Activated CD8-positive, alpha-beta memory T cell treated with anti-CD3 and anti-CD28 coated beads, Interleukin-2, amount 10 ng/mL, durations not matched to agents 7 days and 5 days (primary cell): ENCODE measurements at places on chromosomes 3 and 15.

DNA sequence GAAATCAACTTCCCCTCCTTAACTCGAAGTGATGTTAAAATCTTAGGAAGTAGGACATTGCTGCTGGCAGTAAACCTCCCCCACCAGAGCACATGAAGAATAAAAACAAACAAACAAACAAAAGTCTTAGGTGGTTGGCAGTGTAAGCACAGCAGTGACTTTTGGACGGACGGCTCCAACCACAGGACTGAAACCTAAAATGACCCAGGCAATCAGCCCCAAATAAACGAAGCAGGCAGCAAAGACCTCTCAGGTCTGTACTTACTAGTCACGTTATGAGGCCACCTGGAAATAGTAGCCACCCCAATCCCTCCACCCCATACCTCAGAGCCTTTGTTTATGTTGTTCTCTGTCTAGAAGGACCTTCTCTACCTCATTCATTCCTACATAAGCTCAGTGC, 33.5 kb upstream of the HES1 start:
- no peak for DNase-seq

DNA sequence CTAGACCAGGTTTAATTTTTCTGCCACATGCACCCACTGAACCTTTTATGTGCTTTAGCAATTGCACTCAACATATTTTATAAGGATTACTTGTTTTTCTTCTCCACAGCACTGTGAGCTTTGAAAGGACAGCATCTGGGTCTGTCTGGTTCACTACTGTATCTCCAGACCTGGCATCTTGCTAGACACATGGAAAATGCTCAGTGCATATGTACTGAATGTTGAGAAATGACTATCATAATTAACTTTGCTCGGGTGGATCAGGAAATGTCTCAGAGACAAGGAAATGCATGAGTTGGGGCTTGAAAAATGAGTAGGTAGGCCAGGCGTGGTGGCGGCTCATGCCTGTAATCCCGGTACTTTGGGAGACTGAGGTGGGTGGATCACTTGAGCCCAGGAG, 40.2 kb downstream of the DOCK3 start:
- no peak for DNase-seq

DNA sequence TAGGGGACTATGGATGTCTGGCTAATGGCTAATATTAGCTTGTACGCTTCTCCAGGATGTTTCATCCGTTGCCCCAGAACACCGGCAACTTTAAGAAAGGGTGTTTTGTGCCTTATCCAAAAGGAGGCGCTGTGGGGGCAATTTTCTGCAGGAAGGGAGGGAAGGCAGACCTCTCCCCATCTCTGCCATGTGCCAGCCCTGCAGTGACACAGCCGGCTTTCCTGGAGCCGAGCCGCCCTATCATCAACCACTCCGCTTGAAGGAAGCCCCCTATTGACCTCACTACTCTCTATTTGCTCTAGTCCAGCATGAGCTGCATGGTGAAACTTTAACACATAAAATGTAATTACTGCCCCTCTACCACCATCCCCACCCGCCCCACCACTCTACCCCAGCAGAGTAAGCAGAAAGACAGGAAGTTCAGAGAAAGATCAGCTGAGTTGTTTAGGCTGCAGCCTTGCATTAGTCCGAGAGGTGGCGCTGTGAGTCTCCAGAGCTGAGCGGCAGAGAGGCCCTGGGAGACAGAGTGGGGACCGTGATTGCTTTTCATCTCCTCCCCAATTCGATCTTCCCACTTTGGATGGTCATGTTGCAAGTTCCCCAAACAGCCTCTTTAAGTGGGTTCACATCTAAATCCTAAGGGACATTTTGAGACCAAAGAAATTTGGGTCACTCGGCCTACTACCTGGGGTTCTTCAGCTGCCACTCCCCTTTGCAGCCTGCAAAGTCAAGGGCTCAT, 24.5 kb upstream of the RAD18 start:
- DNase-seq, result peak; percentile 74

GRCh38 chr3:9781978-9782603, 10.2 kb downstream of the TADA3 start:
- DNase-seq, result no peak

GRCh38 chr3:141276398-141276797, 44.8 kb downstream of the PXYLP1 start:
- no peak for DNase-seq

GRCh38 chr3:144010371-144010770, 38.7 kb downstream of the DIPK2A start:
- no peak for DNase-seq

- no peak for DNase-seq
Observed at GRCh38 chr3:119894195-119894594, 112.3 kb downstream of the NR1I2 start.

- no peak for DNase-seq
Observed at GRCh38 chr3:29506502-29506901, 225.6 kb downstream of the RBMS3 start.

GRCh38 chr15:56568466-56569167, 103.7 kb upstream of the MNS1 start:
- DNase-seq, result no peak

- DNase-seq, result no peak
Observed at GRCh38 chr3:141795276-141795675, 32.1 kb downstream of the GRK7 start.

DNA sequence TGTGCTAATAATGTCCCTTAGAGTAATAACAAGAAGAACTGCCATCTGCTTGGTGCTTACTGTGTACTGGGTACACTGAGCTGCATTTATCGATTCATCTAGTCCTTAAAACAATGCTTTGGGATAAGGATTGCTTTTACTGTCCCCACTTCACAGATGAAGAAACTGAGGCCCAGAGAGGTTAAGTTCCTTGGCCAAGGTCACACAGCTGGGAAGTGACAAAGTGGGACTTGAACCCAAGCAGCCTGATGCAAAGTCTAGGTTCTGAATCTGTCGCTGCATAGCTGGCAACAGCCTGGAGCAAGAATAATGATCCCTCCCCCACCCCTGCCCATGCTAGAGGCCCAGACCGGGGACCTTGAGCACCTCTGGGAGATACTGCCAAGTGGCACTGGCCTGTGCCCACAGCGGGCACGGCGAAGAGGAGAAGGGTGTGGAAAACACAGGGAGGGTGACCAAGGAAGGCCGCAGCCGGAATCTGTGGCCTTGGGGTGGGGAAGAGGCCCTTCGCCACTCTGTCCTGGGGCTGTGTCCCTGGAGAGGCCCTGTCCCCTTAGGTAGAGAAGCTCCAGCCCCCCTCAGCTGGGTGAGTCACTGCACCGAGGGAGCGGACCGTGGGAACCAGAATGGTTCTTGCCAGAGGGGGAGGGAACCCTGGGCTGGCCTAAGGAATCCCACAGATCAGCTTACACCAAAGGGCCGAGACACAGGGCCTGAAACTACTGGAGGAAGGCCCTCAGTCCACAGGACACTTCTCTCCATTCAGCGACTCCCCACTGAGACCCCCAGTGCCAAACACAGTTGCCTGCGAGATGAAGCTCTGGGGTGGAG, 3.5 kb downstream of the PLXND1 start:
- no peak for DNase-seq

DNA sequence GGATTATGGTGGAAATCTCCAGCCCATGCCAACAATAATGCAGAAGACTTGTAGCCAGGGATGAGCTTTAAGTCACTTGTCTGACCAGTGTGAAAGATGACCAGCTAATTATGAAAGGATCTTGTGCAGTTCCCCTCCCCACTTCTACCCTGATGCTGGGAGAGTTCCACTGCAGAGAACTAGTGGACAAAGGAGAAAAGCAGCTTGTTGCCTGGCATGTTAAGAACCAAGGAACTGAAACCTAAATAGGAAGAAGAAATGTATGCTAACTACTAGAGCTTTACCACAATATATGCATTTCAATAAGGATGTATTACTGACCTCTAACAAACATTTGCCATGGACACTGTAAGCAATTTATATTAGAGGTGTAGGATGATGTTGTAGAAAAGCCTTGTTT, 52.2 kb upstream of the CSTA start:
- no peak for DNase-seq

GRCh38 chr3:112644453-112644852, 3.5 kb upstream of the CCDC80 start:
- no peak for DNase-seq

DNA sequence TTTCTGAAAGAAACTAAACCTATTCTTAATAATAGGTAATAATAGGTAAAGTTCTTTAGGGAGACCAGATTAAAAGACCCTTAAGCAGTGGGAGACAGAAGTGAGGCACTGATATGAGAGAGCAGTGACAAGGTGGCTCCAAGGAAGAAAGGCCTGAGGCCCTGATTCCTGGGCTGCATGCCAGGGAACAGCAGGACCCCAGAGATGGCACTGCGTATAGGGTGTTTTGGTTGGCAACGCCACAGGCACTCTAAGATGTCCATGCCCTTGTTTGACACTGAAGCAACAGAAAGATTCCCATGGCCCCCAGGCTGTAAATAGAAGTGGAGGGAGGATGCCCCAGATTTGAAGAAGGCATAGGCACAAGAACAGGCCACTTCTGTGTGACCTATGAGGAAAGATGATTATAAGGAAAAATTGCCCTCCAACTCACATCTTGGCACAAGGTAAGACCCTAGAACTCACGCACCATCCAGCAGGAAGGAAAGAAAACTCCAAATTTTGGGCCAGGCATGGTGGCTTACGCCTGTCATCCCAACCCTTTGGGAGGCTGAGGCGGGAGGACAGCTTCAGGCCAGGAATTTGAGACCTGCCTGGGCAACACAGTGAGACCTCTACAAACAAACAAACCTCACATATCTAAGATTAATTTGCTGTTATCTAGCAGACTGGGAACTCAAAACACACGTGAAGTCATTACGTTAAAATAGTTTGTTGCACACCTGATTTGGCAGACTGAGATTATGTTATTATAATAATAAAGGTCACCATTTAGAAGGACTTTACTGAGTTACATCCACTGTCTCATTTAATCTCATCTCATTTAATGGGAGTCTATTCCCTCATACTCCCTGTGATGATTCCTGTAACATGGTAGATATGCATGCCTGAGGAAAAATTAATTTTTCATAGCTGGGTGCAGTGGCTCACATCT, 10.5 kb upstream of the BLM start:
- no peak for DNase-seq

GRCh38 chr15:51130344-51130743, 35.6 kb upstream of the TNFAIP8L3 start:
- DNase-seq, result no peak

- DNase-seq, result no peak
Observed at GRCh38 chr15:47371939-47372338, 345.4 kb upstream of the SEMA6D start.

GRCh38 chr15:93141371-93141794, 52.4 kb upstream of the RGMA start:
- peak; percentile 74 for DNase-seq

DNA sequence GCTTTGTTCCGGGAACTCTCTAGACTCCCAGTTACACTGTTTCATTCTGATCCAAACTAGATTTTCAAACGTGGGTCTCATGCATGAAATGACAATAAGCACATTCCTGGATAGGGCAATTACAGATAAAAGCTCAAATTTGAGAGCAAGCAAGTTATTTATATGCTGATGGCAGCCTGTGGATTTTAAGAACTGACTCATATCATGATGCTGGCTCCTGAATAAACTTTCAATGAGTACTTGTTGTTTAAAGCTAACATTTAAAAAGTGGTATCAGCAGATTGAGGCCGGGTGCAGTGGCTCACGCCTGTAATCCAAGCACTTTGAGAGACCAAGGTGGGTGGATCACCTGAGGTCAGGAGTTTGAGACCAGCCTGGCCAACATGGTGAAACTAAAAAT, 66.6 kb downstream of the LEO1 start:
- no peak for DNase-seq

- DNase-seq, result no peak
Observed at GRCh38 chr3:146540978-146541377, 3.4 kb downstream of the PLSCR1 start.

- DNase-seq, result peak; percentile 66
Observed at GRCh38 chr3:157127831-157128767, 31.8 kb downstream of the CCNL1 start.

- DNase-seq, result no peak
Observed at GRCh38 chr3:79297245-79297960, 470.4 kb downstream of the ROBO1 start.

GRCh38 chr3:53171827-53172505, 11.0 kb downstream of the PRKCD start:
- no peak for DNase-seq

DNA sequence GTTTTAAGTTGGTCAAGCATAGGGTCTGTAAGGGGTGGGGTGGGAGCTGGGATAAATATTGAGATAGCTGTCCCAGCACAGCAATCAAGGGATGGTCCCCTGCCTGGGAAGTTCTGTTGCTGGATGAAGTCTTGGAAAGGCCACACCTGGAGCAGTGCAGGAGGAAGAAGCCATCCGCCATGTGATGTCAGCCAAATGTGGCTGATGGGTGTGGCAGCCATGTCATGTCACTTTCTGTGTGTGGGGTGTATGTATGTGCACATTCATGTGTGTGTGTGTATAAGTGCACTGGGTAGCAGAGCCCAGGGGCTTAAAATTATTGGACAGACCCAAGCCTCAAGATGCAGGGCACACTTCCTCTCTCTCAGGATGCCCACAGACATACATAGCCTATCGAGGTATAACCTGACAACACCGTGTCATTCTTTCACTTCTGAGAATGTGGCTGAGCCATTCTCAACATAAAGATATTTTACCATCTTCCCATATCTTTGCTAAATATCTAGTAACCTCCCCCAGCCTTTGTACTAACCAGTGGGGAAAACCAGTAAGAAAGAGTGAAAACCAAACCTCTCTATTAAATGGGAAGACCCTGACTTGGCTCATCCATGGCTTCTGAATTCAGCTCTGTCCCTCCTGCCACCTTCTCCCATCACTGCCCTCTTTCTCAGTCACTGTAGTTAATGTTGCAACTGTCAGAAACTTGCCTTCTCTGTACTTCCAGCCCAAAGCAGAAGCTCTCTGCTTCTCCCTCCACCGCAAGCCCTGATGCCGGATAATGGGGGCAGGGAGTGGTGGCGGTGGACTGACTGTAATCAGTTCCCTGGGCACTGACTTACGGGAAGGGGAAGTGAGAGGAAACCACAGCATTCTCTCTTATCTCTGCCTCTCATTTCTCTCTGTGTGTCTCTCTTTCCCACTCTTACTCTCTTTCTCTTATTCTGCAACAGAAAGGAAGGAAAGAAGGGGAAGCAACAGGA, 11.2 kb downstream of the TNFSF10 start:
- peak; percentile 81 for DNase-seq

DNA sequence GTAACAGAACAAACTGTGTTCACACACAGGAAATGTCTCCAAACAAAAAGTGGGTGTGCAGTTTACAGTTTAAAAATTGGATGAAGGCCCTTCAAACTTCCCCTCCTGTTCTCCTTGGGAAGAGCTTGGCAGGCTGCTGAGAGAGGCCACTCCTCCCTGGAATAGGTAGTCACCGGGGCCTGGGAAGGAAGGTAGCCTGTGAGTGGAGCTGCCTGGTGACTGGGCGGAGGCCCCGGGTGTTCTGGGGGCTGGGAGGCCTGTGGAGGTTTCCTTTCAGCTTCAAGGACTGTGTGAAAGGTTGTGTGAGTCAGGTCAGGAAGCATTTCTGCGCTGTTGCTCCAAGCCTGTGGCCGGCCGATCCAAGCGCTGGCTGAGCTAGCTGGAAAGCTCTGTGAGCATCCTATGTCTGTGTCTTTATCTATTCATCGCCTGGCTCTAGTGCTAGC, 14.1 kb downstream of the SLCO3A1 start:
- DNase-seq, result no peak
